Activated naive CD4-positive, alpha-beta T cell treated with anti-CD3 and anti-CD28 coated beads, Interleukin-2, amount 10 ng/mL, durations not matched to agents 7 days and 5 days (primary cell): ENCODE measurements at places on chromosomes 1 and 21.

- no peak overlapping the region for H3K27ac ChIP-seq
- no peak overlapping the region for H3K4me3 ChIP-seq
- H3K4me1 ChIP-seq = peaks cover 13% of the 10 kb centered on the region
- no peak for DNase-seq
- peaks cover 14% of the 10 kb centered on the region for H3K27me3 ChIP-seq
- no peaks in the 10 kb centered on the region for H3K36me3 ChIP-seq
These were observed 81.1 kb upstream of the GREM2 start for GRCh38 chr1:240693036-240693435.

DNA sequence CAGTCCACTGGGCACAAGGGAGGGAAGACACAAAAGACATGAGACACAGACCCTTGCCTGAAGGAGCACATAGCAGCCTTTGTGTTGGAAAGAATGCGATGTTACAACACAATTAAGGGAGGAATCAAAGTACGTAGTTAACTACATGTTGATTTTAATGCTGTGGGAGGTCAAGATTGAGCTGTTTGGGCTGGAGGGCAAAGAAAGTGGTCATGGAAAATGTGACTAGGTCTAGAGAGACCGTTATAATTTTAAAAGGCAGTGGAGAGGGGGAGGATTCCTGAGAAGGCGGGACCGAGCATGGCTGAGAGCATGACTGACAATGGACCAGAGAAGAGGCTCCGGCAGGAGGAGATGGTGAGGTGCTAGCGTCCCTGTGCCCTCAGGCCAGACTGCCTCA is 111.8 kb upstream of the ATP1A1 start:
- H3K4me3 ChIP-seq = no peak overlapping the region
- no peaks in the 10 kb centered on the region for H3K27me3 ChIP-seq
- no peak overlapping the region for H3K27ac ChIP-seq
- peaks cover 29% of the 10 kb centered on the region for H3K4me1 ChIP-seq

DNA sequence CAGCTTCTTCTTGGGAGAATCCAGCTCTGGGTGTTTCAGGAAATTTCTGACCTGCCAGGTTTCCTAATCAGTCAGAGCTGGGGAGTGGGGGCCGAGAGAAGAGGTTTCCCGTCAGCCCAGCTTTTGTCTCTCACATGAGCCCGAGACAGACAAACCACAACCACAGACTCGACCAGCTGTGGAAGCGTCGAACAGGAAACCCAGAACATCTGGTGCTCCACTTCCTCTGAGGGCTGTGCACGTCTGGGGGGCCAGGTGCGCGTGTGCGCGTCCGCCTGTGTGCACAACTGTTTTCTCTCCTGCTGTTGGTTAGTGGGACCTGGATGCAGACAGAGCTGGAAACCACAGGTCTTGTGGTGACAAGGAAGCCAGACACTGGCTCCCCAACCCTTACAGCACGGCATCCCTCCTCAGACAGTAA is 113.0 kb upstream of the SLC25A33 start:
- DNase-seq = peak; percentile 90
- peak overlapping the region; percentile 31 for H3K4me3 ChIP-seq
- H3K36me3 ChIP-seq = no peaks in the 10 kb centered on the region
- H3K27me3 ChIP-seq = peaks cover 55% of the 10 kb centered on the region

GRCh38 chr1:29708796-29709703 is 472.7 kb downstream of the PTPRU start:
- H3K4me3 ChIP-seq = no peak overlapping the region
- no peaks in the 10 kb centered on the region for H3K36me3 ChIP-seq
- H3K27me3 ChIP-seq = peaks cover 29% of the 10 kb centered on the region
- no peak overlapping the region for H3K27ac ChIP-seq

GRCh38 chr1:174366946-174367345 is 80.8 kb upstream of the GPR52 start:
- no peak overlapping the region for H3K4me3 ChIP-seq
- DNase-seq = no peak
- H3K27ac ChIP-seq = no peak overlapping the region
- H3K27me3 ChIP-seq = no peaks in the 10 kb centered on the region
- H3K4me1 ChIP-seq = no peaks in the 10 kb centered on the region
